Omental fat pad (tissue), 4 donors: ENCODE measurements at places on chromosomes 13 and 19.

GRCh38 chr13:25192489-25192888 lies 20.4 kb upstream of the AMER2 start:
- no peak for DNase-seq

DNA sequence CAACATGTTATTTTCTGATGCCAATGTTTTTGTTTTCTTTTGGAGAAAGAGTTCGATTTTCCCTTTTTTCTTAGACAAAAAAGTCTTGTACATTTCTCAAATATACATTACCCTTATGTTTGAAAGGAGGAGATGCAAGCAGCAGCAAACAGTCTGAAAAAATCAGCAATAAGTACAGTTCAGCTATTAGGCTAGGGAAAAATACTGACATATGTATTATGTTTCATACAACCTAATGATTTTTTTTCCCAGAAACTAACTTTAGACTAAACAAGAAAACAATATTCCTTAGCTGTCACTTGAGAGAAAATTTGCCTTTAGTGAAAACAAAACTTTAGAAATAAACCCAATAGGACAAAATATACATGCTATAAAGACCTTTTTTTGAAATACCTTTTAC lies 1223.5 kb downstream of the SLITRK1 start:
- DNase-seq: no peak

GRCh38 chr19:20289186-20289585 lies 122.2 kb downstream of the ZNF486 start:
- no peak for DNase-seq

GRCh38 chr19:51108805-51109146 lies 567 bp upstream of the CTU1 start:
- DNase-seq: no peak

- no peak for DNase-seq
Observed at GRCh38 chr19:56319991-56320390, 5.4 kb upstream of the ZSCAN5A start.

DNA sequence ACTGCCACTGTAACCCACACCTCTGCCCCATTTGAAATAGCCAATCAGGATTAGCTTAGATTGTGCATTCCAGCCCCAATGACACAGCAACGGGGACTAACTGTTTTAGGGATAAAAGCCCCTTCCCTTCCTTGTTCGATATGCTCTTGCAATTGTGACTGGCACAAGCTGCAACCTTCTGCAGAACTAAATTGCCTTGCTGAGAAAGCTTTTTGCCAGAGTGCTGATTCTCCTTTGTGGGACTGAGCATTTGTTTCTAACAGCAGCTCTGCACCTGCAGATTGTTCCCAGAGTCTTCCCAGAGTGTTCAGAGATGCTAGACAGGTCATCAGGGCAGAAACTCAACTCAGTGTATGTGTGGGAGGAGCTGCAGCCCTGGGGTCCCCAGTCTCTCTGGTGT lies 115.8 kb downstream of the ZNF675 start:
- DNase-seq: no peak

DNA sequence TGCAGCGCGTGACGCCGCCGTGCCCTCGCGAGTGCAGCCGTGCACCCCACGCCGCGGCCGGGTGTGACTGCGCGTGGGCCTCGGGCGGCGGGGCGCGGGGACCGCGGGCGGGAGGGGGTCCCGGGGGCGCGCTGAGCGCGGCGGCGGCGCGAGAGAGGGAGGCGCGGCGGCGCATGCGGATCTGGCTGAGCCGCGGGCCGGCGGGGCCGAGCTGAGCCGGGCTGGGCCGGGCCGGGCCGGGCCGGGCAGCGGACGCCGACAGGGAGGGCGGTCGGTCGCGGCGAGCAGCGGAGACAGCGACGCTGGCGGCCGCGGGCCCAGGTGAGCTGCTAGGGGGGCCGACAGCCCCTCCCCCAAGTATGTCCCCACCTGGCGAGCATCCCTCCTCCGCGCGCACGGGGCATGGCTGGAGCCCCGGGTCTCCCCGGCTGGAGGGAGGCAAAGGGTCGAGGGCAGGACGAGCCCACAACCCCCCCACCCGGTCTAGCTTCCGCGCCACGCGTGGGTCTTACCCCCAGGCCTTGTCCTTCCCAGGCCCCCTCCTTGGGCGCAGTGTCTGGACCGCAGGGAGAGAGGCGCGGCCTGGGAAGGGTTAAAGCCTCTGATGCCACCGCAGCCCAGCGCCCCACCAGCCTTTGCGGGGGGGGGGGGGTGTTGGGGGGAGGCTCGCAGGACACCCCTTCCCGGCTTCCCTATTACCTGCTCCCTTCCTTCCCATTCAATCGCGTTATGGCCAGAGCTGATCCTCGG lies at the start of gene SPTBN4:
Gene SPTBN4 (plus strand): TSS at position 17 of the 750 bp plus-strand sequence. CDS start 5,621 bp downstream, outside the sequence.
- no peak for DNase-seq

DNA sequence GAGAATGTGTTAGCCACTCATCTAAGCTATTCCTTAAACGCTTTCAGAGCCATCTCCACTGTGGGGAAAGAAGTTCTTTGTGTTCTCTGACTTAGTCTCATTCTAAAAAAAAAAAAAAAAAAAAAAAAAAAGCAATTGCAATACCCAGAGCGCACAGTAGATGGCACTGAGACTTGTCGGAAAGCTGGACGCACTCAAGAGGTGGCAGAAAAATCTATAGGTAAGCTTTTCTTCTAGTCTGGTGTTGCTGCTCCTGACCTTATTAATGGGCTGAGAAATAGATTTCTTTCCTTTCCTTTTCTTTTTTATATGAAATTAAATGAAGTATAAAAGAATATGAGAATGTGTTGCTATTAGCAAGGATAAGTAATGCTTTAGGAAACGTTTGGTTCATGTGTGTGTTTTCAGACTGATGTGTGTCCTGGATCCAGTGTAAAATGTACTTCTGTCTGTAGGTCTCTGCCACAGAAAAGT lies 4.7 kb upstream of the GJB2 start:
- DNase-seq: no peak

GRCh38 chr13:57030671-57031070 lies 110.0 kb upstream of the PRR20A start:
- no peak for DNase-seq

- no peak for DNase-seq
Observed at GRCh38 chr13:46473806-46474205, 79.2 kb upstream of the LRCH1 start.

- DNase-seq: no peak
Observed at GRCh38 chr13:46267166-46267565, 55.4 kb downstream of the LRRC63 start.

- DNase-seq: no peak
Observed at GRCh38 chr19:45834970-45835369, 19.9 kb upstream of the RSPH6A start.

- DNase-seq: no peak
Observed at GRCh38 chr13:107102676-107103075, 534.7 kb upstream of the ARGLU1 start.

DNA sequence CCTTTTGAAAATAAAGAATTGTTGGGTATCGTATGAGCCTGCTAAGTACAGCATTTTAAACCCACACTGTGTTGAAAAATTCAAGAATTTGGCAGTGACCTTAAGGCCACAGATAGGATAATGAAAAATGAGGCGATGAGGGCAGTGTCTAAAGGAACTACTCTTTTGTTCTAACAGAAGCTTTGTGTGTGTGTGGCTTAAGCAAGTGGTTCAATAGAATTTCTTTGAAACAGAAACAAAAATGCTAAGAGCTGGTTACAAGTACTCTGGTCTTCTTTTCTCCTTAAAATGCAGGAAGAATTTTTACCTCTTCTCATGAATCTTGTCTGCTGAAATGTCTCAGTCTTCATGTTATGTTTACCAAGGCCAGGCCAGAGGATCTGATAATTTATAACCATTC lies 279.5 kb downstream of the ZNF536 start:
- no peak for DNase-seq

GRCh38 chr19:18650468-18651041 lies 13.7 kb downstream of the KLHL26 start:
- no peak for DNase-seq

DNA sequence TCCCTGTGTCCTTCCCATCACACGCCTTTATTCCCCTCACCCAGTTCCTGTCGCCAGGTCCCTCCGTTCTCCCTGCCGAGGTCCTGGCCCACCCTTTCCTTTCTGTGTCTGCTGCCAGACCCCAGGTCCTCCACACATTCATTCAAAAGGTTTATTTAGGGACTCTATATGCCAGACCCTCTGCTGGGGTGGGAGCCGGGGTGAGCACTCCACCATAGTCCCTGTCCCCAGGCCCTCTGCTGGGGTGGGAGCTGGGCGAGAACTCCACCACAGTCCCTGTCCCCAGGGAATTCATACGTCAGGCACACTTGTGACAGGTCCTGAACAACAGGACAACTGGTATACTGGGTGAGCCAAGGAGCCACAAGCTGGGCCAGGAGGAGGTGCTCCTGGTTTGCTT lies 34.4 kb upstream of the TUBGCP3 start:
- no peak for DNase-seq

DNA sequence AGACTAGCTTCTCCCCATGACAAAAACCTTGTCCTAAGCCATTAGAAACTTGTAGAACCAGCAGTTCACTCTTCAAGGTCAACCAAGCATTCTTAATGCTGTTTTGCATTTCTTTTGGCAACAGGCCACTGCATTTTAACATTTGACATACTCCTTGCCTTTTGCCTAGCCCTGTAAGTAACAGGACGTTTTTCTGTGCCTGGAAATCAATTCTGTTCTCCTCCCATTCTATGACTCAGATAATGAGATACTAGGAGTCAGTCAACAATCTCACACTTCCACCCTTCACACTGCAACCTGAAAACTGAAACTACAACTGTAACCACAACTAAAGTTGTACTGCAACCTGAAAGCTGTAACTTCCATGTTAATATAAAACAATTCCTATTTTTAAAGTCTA lies 268.7 kb downstream of the MZT1 start:
- DNase-seq: no peak

DNA sequence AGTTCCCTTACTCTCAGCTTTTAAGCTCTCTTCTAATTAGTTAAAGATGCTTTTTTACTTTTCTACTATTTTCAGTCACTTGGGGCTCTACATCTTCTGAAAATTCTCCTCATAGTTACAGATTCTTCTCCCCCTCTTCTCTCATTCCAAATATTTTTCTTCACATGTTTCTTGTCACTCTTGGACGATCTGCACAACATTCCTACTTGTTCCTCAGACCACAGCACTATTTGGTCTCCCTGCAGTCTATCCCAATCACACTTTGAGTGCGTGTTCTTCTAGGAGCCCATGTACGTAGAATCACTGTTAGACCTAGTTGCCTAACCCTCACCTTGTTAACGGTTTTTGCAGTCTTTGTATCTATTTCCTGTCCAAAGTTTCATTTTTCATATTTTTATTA lies 222.5 kb upstream of the SPRY2 start:
- DNase-seq: no peak

- DNase-seq: no peak
Observed at GRCh38 chr19:32337084-32337808, 8.2 kb upstream of the ZNF507 start.

GRCh38 chr13:73578251-73578875 lies 519.6 kb downstream of the KLF5 start:
- no peak for DNase-seq

DNA sequence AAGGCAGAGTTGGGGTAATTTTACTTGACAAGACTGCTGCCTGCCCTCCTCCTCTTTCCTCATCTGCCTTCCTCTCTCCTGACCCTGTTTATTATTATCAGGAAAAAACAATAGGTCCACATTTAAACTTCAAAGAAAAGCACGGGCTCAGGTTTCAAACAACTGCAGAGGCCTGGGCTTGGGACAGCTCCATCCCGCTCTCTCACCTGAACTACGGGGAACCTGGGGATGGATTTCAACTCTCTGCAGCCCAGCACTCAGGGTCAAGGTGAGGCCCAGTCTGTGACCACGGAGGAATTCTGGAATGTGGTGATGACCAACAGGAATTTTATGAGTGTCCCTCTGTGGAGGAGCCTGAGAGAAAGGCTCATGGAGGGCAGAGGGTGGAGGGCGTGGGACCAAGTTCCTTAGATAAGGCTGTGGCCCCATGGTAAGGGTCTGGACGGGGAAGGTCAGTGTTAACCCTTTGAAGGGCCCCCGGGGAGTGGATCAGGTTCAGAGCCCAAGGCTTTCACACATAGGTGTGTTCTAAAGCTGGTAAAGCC lies 220.8 kb upstream of the MAB21L1 start:
- no peak for DNase-seq

- DNase-seq: no peak
Observed at GRCh38 chr13:113990321-113990837, 16.5 kb upstream of the C13orf46 start.

- DNase-seq: no peak
Observed at GRCh38 chr19:18996796-18997394, 36.4 kb downstream of the SUGP2 start.

DNA sequence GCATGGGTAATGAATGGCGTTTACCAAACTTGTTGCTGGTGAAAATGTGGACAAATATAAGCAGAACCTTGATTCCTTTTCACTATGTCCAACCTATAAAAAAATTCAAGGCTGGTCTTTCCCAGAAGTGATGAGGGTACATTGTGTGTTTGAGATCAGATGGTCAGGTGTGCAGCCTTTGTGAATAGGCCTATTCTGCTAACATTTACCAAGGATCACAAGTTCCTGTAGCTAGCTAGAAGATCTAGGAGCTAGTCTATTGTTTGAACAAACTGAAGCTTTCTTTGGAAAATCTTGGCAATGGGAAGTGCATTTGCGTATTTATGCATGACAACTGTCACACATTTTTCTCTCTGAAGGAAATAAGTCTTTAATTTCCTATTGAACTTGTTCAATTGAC lies 489.6 kb downstream of the KLF5 start:
- no peak for DNase-seq

DNA sequence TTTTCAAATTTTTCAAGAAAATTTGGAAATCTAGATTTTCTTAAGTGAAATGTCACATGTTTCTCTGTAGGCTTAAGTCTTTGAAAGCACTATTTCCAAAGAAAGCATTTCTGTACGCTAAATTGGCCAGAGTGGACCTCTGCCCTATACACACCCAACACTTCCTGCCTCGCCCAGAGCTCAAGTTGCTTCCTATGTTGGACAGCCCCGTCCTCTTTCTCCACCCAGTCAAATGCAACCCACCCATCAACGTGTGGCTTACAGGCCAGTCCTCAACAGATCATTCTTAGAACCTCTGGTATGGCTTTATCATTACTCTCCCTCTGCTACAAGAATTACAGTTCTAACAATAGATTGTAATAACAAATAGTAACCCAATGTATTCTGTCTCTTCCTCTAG lies 24.2 kb downstream of the KLF12 start:
- DNase-seq: no peak

DNA sequence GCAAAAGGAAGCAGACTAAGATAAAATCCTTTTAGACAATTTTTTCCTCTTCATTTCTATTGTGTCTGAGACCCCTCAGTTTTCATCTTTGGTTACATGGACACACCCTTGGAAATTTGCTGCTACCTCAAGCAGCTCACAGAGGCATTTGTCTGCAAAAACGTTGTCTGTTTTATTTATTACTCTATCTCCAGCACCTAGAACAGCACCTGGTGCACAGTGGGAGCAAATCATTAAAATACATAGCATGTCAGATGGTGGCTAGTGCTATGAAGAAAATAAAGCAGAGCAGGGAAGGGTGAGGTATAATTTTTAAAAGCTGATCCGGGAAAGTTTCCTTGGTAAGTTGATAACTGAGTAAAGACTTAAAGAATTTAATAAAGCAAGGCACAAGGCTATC lies 14.3 kb upstream of the FAM124A start:
- no peak for DNase-seq

DNA sequence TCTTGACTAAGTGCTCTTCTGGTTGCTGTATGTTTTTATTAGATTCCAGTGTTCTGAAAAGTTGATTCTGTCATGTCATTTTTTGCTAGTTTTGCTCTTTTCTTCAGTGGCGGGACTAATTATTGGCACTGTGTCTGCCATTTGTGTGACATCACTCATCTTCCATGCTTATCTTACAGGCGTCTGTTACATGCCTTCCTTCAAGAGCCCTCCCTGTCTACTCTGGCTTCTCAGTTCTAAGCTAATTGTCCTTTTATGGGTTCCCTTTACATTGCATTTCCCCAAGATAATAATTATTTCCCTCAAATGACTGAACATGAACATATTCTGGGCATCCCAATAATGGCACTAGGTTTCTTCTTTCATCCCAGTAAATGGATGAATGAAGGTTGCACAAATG lies 459.1 kb downstream of the DCT start:
- DNase-seq: no peak
